ENCODE measurements at places on chromosomes 16 and 17.

DNA sequence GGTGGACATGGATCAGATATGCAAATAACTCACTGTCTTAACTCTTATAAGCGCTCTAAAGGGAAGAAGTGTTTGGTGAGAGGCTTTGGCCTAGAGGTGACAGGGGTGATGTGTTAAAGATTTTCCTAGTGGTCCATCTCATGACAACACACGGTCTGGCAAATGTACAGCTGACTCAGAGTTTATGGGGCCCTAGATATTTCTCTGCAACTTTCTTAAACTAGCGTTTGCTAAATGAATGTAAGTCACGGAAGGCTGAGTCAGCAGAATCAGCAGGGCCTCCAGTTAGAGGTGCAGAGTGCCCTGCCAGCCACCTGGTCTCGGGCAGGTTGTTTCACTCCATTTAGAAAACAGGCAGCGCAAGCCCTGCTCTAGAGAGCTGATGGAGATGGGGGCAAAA, 40.1 kb downstream of the CLEC16A start:
- peak; percentile 44 for DNase-seq

DNA sequence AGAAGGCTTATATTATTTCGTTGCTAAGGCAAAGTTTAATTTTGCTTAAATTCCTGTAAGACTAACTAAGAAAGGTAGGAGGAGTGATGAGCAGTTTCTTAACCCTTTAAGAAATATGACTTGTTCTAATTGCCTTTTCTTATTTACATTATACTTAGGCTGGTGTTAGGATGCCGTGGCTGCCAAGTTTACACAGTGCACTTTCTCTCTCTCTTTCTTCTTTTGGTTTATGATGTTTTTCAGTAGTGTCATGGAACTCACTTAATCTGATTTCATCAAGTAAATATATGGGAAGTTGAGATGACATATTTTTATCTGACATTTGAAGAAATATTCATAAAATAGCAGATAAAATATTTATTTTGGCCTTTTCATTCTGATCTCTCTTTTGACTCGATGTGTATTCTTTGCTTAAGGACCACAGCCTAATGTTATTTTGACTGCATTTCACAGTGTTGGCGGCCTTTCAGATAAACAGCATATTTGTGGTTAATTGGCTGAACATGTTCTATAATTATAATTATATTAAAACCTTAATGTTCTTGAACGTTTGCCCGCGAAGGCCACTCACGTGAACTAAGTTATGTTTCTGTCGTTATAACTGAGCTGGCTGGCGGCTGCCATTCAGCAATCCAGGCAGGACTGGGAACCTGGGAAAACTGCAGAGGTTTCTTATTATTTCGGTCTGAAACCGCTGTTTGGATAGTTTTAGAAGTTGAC, 191.6 kb downstream of the WWOX start:
- DNase-seq, result no peak

DNA sequence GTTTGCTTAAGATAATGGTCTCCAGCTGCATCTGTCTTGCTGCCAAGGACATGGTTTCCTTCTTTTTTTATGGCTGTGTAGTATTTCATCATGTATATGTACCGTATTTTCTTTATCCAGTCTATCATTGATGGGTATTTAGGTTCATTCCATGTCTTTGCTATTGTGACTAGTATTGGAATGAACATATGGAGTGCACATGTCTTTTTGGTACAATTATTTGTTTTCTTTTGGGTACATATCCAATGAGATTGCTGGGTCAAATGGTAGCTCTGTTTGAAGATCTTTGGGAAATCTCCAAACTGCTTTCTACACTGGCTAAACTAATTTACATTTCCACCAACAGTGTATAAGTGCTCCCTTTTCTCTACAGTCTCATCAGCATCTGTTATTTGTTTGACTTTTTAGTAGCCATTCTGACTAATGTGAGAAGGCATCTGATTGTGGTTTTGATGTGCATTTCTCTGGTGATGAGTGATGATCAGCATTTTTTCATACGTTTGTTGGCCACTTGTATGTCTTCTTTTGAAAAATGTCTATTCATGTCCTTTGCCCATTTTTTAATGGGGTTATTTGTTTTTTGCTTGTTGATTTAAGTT, 66.2 kb downstream of the TNFRSF13B start:
- DNase-seq, result peak; percentile 63

DNA sequence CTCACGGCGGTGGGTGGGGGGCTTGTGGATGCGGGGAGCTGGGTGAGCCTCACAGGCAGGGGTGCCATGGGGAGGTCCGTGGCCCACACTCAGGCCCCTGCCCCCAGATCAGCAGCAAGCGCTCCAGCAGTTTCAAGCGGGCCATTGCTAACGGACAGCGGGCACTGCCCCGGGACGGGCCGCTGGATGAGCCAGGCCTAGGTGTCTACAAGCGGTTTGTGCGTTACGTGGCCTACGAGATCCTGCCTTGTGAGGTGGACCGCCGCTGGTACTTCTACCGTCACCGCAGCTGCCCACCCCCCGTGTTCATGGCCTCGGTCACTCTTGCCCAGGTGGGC, 1.1 kb downstream of the RHBDL1 start:
- no peak for DNase-seq
